Ascending aorta (tissue), 2 donors: ENCODE measurements at places on chromosomes 12 and 14.

DNA sequence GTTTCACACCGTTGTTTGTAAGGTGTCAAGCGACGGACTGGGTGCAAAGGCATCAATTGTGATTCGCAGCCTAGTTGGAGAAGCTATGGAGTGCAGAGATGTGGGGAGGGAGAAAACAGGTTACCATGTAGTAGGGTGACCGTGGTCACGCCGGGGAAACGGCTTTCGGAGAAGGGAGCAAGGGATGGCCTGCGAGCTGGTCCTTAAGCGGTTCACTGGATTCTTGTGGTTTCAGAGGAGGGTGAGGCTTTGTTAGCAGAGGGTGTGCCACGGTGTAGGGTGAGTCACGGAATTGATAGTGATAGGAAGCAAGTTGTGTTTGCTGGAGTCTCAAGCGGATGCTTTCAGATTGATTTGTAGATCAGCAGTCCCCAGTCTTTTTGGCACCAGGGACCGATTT is 2.3 kb downstream of the PIWIL1 start:
- no peaks in the 10 kb centered on the region for H3K27me3 ChIP-seq
- H3K4me3 ChIP-seq: no peak overlapping the region
- no peaks in the 10 kb centered on the region for H3K36me3 ChIP-seq
- no peak for DNase-seq
- no peak overlapping the region for H3K27ac ChIP-seq
- H3K4me1 ChIP-seq: no peaks in the 10 kb centered on the region

GRCh38 chr14:94097091-94097490 is 13.4 kb upstream of the IFI27 start:
- no peak for DNase-seq
- no peaks in the 10 kb centered on the region for H3K4me1 ChIP-seq

DNA sequence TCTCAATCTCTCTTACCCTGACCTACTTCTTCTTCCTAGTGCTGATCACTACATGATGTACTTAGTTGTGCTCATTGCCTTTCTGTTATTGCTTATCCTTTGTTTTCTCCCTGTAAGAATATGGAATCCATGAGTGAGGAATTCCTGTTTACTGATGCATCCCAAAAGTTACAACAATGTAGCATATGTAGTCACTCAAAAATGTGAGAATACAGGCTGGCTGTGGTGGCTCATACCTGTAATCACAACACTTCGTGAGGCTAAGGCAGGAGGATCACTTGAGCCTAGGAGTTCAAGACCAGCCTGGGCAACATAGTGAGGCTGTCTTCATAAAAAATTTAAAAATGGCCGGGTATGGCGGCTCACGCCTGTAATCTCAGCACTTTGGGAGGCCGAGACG is 8.0 kb upstream of the WDR20 start:
- H3K27me3 ChIP-seq: no peaks in the 10 kb centered on the region
- H3K27ac ChIP-seq: no peak overlapping the region
- no peak for DNase-seq
- H3K4me1 ChIP-seq: no peaks in the 10 kb centered on the region
- H3K4me3 ChIP-seq: no peak overlapping the region

DNA sequence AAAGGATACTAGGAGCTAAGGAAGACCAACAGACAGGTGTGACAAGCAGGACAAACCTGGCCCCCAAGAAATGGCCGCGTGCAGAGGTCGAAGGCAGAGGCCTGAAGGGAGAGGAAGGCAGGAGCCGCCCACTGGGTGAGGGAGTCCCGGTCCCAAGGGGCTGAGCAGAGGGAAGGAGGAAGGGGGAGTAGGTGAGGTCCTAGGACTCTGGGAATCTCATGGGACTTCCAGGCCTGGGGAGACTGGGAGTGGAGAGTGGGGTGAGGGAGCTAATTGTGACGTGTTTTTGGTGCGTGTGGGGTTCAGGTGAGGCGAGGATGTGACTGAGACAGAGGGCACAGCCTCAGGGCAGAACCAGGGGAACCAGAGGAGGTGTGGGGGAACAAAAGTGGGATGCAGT is 11.7 kb upstream of the FLVCR2 start:
- H3K36me3 ChIP-seq: no peaks in the 10 kb centered on the region
- no peaks in the 10 kb centered on the region for H3K27me3 ChIP-seq
- DNase-seq: no peak
- no peaks in the 10 kb centered on the region for H3K4me1 ChIP-seq
- no peak overlapping the region for H3K27ac ChIP-seq
- no peak overlapping the region for H3K4me3 ChIP-seq

DNA sequence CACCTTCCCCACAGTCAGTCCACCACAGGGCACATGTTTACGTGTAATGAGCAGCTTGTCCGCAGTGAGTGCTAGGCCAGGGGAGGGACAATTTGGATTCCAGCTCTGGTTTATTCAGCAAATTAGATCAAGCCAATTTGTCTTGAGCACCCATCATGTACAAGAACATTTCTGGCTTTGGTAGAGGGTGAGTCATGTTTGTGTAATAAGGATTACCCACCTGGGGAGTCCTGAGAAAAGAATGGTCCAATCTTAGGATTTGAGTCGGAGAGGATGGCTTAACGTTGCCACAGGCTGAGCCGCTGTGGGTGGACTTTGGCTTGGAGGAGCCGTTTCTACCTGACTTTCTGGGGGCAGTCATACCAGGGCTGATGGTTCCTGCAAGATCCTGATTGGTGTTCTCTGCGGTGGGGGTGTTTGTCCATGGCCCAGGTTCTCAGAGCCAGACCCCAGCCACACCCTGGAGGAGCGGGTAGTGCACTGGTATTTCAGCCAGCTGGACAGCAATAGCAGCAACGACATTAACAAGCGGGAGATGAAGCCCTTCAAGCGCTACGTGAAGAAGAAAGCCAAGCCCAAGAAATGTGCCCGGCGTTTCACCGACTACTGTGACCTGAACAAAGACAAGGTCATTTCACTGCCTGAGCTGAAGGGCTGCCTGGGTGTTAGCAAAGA is 143.7 kb downstream of the SMOC1 start:
- H3K4me1 ChIP-seq: peaks cover 4% of the 10 kb centered on the region
- no peak overlapping the region for H3K27ac ChIP-seq
- no peak for DNase-seq
- H3K4me3 ChIP-seq: no peak overlapping the region
- no peaks in the 10 kb centered on the region for H3K36me3 ChIP-seq
- no peaks in the 10 kb centered on the region for H3K27me3 ChIP-seq

DNA sequence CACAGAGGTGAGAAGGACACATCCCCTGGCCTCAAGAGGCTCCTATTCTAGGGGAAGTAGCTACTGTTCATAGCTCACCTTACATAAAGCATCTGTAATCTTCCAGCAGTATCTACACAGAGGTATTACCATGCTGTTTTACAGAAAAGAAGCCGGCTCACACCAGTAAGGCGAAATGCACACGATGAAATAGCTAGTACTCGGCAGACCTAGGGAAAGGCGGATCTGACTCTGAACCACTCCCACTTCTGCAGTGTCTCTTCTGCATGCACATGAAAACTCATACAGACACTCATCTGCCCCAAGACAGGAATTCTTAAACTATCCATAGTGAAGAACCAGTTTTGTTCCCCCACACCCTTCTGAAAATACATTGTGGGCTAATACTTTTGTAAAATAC is 73.6 kb downstream of the IQSEC3 start:
- H3K27ac ChIP-seq: no peak overlapping the region
- peak overlapping the region; percentile 59 for H3K4me3 ChIP-seq
- no peaks in the 10 kb centered on the region for H3K4me1 ChIP-seq
- H3K36me3 ChIP-seq: no peaks in the 10 kb centered on the region
- DNase-seq: no peak

GRCh38 chr12:12977231-12977630 is 22.8 kb downstream of the HEBP1 start:
- H3K4me1 ChIP-seq: peaks cover 36% of the 10 kb centered on the region
- DNase-seq: no peak
- no peak overlapping the region for H3K4me3 ChIP-seq
- H3K27me3 ChIP-seq: no peaks in the 10 kb centered on the region
- peaks cover 25% of the 10 kb centered on the region for H3K36me3 ChIP-seq

GRCh38 chr12:20409607-20410377 is 41.5 kb downstream of the PDE3A start:
- H3K4me3 ChIP-seq: no peak overlapping the region
- peak overlapping the region; percentile 15 for H3K27ac ChIP-seq
- no peaks in the 10 kb centered on the region for H3K36me3 ChIP-seq
- no peak for DNase-seq

GRCh38 chr12:43921666-43922337 is 85.9 kb downstream of the TMEM117 start:
- H3K27me3 ChIP-seq: no peaks in the 10 kb centered on the region
- no peak overlapping the region for H3K27ac ChIP-seq

- H3K36me3 ChIP-seq: peaks cover 11% of the 10 kb centered on the region
- peak within 1 kb of the TSS; percentile 100 for H3K27ac ChIP-seq
- H3K27me3 ChIP-seq: no peaks in the 10 kb centered on the region
- H3K4me3 ChIP-seq: peak within 1 kb of the TSS; percentile 92
These were observed at the start of gene IRF2BPL for GRCh38 chr14:77028384-77029231. TSS of gene IRF2BPL (minus strand) at chr14:77028708. CDS start at chr14:77027792, 916 bp downstream.

- peaks cover 17% of the 10 kb centered on the region for H3K4me1 ChIP-seq
- no peak overlapping the region for H3K4me3 ChIP-seq
- no peaks in the 10 kb centered on the region for H3K27me3 ChIP-seq
These were observed 17.5 kb downstream of the YY1 start for GRCh38 chr14:100256339-100256895.

DNA sequence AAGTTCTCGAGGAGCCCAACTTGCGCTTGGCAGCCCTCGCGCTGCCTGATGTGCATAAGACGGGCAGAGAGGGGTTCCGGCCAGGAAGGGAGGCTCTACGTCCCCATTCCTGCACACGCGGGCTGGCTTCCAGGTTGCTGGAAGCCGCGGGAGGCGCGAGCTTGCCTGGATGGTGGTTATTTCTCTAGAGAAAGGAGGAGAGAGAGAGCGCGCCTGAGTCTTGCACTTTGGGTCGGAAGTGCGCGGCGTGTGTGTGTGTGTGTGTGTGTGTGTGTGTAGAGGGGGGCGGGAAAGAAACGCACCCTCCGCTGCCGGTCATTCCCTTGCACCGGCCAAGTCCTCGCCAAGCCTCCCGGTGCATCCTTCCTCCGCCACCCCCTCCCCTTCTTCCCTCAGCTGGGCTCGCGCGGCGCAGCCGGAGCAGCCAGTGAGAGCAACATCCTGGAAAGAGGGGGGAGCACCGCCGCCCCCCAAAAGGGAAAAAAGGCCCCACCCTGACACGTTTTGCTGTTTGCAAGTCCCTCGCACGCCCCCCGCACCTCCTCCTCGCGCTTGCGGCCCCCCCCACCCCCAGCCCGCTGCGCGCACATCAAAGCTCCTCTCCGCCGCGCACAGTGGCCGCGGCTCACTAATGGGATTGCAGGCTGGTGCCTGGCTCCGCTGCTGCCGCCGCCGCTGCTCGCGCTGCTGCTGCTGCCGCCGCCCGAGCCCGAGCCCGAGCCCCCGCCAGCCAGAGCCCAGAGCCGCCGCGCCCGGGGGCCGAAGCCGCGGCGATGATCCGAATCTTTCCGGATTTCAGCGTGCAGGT is 4.4 kb upstream of the NPAS3 start:
- H3K36me3 ChIP-seq: no peaks in the 10 kb centered on the region
- no peak overlapping the region for H3K27ac ChIP-seq
- no peaks in the 10 kb centered on the region for H3K27me3 ChIP-seq
- no peak for DNase-seq

DNA sequence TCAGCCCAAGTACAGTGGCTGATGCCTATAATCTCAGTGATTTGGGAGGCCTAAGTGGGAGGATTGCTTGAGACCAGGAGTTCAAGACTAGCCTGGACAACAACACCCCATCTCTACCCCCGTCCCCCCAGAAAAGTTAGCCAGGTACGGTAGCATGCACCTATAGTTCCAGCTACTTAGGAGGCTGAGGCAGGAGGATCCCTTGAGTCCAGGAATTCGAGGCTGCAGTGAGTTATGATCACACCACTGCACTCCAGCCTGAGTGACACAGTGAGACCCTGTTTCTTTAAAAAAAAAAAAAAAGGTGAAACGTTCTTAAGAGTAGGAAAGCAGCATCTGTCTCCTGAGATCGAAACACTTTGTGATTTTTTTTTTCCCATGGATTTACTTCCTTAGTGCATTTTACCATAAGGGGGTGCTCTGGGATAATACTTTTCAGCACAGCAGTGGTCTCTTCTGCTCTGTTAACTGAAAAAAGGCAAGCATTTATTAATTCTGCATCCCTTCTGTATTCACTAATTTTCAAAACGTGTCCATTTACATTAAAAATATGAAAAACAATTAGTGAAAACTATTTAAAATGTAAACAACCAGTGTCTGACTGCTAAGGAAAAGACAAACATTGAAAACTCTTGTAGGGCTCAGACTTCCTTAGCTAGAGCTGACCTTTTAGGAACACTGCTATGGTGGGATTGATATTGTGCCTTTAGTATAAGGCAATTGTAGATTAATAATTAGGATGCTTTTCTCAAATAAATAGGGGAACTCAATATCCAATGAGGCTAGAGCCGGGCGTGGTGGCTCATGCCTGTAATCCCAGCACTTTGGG is 31.2 kb upstream of the USP44 start:
- H3K36me3 ChIP-seq: no peaks in the 10 kb centered on the region
- H3K27me3 ChIP-seq: no peaks in the 10 kb centered on the region

DNA sequence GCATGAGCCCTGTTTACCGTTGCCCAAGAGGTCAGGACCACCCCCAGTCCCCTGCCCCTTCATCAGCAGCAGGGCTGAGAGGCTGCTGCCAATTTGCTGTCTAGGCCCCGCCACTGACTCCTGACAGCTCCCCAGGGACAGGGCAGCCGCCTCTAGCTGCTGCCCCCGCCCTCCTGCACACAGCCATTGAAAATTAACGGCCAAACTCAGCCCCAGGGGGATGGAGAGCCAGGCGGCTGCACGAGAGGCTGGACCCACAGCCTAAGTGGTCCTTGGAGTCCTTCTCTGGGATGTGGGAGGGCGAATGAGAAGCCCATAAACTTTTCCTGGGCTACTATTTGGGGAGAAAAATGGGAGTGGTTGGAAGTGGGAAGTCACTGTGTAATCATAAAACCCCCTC is 4.6 kb downstream of the FOXN4 start:
- H3K27me3 ChIP-seq: peaks cover 12% of the 10 kb centered on the region
- no peak overlapping the region for H3K4me3 ChIP-seq
- H3K4me1 ChIP-seq: peaks cover 7% of the 10 kb centered on the region
- no peak for DNase-seq
- H3K27ac ChIP-seq: no peak overlapping the region
- no peaks in the 10 kb centered on the region for H3K36me3 ChIP-seq

DNA sequence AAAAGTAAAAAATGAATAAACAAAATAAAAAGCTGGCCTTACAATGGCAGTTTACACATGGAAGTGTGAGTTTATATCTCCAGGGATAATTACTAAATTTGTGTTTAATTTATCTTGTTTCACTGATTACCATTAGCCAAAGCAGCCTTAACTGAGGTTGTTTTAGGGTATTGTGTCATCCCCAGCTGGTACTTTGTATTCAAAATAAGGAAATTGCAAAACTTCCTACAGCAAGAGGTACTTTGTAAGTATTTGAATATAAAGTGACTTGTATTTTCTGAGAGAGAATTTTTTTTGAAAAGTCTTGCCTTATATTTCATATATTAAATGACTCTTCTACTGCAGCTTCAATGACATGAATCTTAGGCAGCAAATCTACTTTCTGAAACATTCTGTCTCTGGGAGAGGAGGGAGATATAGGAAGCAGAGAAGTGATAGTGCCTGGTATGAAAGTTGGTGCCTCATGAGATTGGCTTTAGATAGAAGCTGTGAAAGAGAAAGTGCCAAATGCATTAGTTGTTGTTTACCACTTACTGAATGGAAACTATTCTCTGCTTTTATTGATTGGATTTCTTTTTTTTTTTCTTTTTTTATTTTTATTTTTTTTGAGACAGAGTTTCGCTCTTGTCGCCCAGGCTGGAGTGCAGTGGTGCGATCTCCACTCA is 6.7 kb downstream of the FNTB start:
- H3K4me1 ChIP-seq: no peaks in the 10 kb centered on the region
- no peak for DNase-seq
- H3K4me3 ChIP-seq: no peak overlapping the region
- no peaks in the 10 kb centered on the region for H3K27me3 ChIP-seq
- H3K36me3 ChIP-seq: no peaks in the 10 kb centered on the region
